Fibroblast of mammary gland (primary cell): ENCODE measurements at places on chromosomes 7 and 10.
A peak's percentile ranks its signal among the peaks of the same experiment; 100 is the strongest.

DNA sequence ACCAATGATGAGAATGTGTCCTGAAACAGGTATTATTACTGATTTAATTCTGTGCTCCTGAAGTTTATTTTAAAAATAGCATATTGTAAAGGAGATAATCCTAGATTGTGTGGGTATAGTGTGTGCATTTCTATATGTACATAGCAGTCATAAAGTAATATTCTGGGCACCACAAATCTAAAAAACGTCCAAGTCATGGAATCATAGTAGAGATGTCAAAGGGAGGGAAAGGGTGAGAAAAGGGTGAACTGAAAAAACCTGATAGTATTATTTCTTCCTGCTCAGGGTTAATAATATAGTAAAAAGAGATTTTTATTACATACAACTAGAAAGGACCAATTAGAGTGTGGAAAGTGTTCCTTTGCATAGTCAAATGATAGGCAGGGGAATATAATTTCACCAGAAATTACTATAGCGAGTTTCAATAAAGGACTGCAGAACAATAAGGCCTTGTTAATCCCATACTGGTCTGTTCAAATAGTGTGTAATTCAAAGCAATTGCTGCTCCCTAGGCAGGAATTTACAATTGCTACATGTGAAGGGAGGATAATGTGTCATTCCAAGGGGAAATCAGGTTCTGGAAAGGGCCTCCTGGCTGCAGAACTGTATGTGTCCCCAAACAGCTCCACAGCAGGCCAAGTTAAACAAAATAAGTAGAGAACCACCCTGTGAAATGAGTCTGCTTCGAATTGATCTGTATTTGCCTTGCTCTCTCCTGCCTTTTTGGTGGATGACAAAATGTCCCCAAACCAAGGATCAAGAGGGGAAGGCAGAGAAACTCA, 42.5 kb upstream of the KMT2E start:
- peak; percentile 67 for DNase-seq

DNA sequence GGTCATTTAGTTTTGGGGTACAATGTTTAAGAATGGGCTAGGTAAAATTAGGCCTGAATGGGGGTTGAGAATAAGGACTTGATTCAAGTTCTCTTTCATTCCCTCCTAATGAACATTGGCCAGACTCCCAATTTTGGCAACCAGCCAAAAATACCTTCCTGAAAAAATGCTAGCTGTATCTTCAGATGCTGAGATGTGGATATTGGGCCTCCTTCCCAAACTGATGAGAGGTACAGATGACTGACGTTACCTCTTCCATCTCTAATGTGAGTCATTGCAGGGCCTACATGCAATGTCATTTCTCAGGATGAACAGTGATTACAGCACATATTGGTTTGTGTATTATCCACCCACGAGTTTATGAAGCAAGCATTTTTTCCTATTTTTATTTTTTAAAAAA, 151.6 kb downstream of the SND1 start:
- DNase-seq = peak; percentile 72

- DNase-seq = peak; percentile 7
Measured at GRCh38 chr10:50576245-50576815, 47.4 kb downstream of the SGMS1 start.

DNA sequence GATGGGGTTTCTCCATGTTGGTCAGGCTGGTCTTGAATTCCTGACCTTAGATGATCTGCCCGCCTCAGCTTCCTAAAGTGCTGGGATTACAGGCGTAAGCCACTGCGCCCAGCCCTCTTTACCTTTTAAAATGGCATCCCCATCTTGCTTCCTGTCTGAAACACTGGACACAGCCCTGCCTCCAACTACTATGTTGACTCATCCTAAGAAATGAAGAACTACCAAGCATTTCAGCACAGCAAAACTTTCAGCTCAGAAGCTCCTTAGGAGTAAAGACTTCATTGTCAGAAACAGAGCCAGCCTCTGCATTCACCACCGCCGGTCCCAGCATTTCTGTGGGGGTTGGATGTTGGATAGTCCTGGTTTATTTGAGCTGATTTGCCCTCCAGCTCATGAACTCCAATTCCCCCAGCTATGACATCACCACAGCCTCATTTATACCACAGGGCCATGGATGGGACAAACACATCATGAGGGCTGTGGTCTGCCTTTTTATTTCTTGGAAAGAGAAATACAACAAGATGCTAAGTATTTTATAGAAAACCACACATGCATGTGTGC, 123.5 kb downstream of the ADCY1 start:
- peak; percentile 40 for DNase-seq

DNA sequence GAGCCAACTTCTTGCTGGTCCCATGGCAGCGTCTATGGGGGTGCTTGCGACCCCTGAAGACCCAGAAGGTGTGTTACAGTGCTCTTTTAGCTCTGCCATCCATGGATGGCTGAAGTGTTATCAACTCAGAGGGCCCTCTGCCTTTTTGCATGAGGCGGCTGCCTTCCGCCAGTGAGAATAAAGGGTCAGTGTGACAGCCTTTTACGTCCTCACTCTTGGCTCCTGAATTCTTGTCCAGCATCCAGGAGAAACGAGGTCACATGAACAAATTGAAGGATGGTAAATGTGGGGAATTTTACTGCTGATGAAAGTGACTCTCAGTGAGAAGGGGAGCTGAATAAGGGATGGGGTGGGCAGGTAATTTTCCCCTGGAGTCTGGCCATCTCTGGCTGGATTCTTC, 24.1 kb downstream of the SSMEM1 start:
- DNase-seq = no peak
